ENCODE measurements at places on chromosomes 7 and 10. TPM values are rescaled to one million over a fixed set of nuclear protein-coding genes. Genes with fewer than 3 reads are reported as not detected.

GRCh38 chr10:112362833-112363232 is 11.1 kb upstream of the ACSL5 start:
- peaks cover 12% of the 10 kb centered on the region for H3K27me3 ChIP-seq
- no peak for DNase-seq
- H3K4me1 ChIP-seq = no peaks in the 10 kb centered on the region
- no peaks in the 10 kb centered on the region for H3K36me3 ChIP-seq

- no peak overlapping the region for H3K4me3 ChIP-seq
- H3K27ac ChIP-seq = no peak overlapping the region
- peaks cover 2% of the 10 kb centered on the region for H3K27me3 ChIP-seq
Measured at GRCh38 chr10:114279901-114280644, 41.0 kb downstream of the VWA2 start.

Gene AMPH
- not detected for total RNA-seq

Gene AKR1D1
- total RNA-seq = not detected

Gene CLDN4
- total RNA-seq = not detected

All from activated T-helper 1 cell treated with anti-CD3 and anti-CD28 coated beads, Interleukin-12 subunit alpha, Interleukin-12 subunit beta, Interleukin-2, Interleukin-4 antibody, amounts not matched to agents 30 ng/mL and 10 ng/mL and 1 ng/mL, durations not matched to agents 14 hours and 24 hours and 36 hours (primary cell).